Foreskin keratinocyte (primary cell): ENCODE measurements at places on chromosomes 1 and 21.

GRCh38 chr1:10470043-10470442 lies 2.3 kb downstream of the DFFA start:
- DNase-seq = no peak

DNA sequence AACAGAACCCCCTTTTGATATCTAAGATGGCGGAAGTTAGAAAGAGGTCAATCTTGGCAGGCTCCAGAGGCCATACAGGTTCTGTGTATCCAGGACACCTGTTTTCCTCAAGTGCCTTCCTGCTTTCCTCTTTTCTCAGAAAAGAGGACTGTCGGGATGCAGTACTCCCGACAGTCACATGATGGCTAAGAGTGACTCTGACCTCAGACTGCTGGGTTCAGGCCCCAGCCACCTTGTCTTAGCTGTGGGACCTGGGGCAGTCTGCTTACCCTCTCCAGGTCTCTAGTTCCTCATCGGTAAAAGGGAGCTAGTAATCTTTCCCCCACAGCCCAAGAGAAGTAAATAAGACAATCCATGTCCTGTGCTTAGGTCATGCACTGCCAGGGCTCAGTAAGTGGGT lies 29.9 kb downstream of the STK40 start:
- no peak for DNase-seq

GRCh38 chr1:17405898-17406759 lies 33.3 kb downstream of the RCC2 start:
- DNase-seq = peak; percentile 10

DNA sequence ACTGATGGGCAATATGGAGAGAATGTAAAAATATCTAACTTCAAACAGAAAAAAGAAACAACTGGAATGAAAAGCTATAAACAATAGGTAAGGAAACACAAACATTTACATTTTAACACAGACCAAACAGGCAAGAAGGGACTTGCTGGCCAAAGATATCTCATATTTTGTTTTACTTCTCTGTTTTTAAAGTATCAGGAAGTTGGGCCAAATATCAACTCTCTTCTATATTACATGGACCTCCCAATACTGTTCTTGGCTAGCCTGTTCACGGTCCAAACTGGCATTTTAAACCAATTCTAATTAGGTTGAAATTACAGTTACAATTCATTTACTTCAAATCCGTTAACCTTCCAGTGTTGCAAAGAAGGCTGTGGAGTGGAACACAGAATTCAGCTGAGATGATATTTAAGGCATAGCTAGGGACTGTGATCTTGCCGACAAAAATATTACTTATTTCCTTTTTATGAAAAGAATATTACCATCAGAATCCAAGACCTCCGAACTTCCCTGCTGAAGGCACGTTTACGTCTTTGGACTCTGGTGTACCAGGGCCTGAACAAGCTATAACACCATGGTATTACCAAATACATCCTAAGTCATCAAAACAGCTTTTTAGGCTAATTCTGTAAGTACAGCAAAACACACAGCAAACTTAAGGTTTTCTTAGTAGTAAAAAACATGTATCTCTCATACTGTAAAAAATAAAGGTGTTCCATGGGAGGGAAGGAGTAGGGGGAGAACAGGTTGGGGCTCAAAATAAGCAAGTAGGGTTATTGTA lies 165.4 kb downstream of the RUNX1 start:
- DNase-seq = no peak

DNA sequence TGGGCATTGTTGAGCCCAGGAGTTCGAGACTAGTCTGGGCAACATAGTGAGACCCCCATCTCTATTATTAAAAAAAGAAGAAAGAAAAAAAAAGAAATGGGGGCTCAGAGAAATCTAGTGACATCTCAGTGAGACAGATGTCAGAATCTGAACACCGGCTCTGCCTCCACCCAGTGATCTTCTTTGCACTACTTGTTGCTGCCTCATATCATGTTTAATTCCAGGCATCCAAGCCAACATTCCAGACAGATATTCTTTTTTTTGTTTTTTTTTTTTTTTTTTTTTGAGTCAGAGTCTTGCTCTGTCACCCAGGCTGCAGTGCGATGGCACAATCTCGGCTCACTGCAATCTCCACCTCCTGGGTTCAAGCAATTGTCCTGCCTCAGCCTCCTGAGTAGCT lies 5.0 kb upstream of the ARL8A start:
- no peak for DNase-seq

GRCh38 chr1:20160034-20160433 lies 20.9 kb downstream of the PLA2G2F start:
- DNase-seq = peak; percentile 39

DNA sequence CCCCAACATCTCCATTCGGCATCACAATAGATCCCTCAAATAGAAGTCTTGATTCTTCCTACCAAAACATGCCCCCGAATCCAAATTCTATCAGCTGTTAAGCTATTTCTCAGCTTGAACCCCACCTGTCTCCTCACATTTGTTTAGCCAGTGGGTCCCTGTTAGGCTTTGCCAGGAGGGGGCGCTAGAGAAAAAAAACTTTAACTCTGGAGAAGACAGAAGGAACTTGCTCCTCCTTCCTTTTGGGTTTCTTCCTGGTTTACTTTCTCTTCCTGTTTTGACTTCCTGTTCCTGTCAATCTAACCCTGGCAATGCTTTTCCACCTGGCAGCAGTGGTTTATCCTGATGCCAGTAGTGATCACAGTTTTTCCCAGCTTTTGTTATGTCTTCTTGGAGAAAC lies 95.6 kb upstream of the KCNK1 start:
- DNase-seq = peak; percentile 29
